ENCODE measurements at places on chromosomes 1 and 21.

- DNase-seq, result no peak
Observed at GRCh38 chr1:170967042-170967910, 31.9 kb downstream of the MROH9 start.

GRCh38 chr1:201709564-201710295 lies 119.2 kb upstream of the IPO9 start:
- peak; percentile 50 for DNase-seq

DNA sequence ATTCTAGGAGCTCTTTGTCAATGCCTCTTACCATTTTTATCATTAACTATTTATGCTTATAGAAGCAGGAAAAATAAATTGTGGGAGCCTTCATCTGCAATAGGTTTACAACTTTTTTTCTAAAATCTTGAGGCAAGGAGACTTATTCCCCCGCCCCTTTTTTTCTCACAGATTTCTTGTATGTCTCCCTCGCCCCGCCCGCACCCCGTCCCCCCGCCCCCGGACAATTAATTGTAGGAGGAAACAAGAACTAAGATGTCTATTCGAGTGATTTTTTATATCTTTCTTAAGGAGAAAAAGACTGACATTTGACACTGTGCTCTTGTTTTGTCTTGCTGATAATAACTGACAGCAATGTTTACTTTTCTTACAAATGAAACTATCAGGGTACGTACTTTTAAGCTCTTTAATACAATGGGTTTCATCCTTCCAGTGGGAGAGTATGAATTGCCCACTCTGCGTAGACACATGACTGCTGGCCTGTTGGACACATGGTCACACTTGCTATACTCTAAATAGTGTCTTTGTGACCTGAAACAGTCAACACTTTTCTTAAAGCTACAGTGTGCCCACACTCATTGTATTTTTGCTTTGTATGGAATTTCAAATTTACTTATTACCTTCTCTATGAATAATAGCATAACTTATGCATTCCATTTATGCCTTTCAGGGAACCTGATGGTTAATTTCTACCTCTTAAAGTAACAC lies 1.5 kb upstream of the IVNS1ABP start:
- no peak for DNase-seq

DNA sequence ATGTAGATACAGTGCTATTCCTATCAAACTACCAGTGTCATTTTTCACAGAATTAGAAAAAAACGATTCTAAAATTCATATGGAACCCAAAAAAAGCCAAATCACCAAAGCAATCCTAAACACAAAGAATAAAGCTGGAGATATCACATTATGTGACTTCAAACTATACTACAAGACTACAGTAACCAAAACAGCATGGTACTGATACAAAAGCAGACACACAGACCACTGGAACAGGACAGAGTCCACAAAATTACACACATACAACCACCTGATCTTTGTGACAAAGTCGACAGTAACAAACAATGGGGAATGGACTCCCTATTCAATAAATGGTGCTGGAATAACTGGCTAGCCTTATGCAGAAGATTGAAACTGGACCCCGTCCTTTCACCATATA lies 71.4 kb upstream of the ZNF326 start:
- DNase-seq, result no peak

DNA sequence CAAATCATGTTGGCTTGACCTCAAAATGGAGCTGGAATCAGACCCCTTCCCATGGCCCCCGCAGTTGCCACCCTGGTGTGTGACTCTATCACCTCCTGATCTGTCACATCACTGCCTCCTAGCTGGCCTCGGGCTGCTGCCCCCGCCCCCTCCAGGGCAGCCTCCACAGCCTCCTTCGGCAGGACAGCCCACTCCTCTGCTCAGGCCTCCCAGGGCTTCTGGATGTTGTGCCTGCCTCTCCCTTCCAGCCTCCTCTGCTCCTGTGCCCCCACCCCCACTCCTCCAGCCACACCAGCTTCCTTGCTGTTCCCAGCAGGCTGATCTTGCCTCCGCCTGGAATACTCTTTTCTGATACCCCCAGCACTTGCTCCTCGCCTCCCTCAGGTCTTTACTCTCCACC lies 134.4 kb upstream of the EDN2 start:
- no peak for DNase-seq

DNA sequence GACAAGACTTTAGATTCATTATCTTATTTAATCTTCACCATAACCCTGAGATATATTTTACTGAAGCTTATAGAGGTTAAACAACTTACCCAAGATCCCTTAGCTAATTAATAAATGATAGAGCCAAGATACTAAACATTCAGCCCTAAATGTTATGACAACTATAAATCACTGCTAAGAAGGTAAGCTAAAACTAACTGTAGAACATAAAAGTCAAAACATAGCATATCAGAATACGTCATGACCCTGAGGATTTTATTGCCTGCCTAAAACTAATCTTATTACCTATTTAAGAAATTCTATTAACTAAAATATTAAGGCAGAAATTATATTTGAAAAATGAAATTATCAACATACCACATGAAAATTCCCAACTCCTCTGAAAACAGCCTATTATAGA lies 22.6 kb downstream of the EVI5 start:
- no peak for DNase-seq

GRCh38 chr1:155196103-155196892 lies 11.4 kb downstream of the THBS3 start:
- peak; percentile 87 for DNase-seq
